ENCODE measurements at places on chromosomes 16 and 17.

- DNase-seq = no peak
Observed at GRCh38 chr16:85902366-85903155, 3.6 kb downstream of the IRF8 start.

- DNase-seq = no peak
Observed at GRCh38 chr17:14321980-14322776, 21.3 kb downstream of the HS3ST3B1 start.

DNA sequence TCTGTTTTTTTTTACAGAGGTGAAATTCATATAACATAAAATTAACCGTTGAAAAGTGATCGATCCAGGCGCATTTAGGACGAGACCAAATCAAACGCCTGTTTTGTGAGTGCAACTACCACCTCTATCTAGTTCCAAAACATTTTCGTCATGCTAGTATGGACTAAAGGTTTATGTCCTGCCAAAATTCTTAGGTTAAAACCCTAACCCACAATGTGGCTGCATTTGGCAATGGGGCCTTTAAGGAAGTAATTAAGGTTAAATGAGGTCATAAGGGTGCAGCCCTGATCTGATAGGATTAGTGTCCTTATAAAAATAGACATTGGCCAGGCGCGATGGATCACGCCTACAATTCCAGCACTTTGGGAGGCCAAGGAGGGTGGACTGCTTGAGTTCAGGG, 32.8 kb upstream of the RCVRN start:
- no peak for DNase-seq

DNA sequence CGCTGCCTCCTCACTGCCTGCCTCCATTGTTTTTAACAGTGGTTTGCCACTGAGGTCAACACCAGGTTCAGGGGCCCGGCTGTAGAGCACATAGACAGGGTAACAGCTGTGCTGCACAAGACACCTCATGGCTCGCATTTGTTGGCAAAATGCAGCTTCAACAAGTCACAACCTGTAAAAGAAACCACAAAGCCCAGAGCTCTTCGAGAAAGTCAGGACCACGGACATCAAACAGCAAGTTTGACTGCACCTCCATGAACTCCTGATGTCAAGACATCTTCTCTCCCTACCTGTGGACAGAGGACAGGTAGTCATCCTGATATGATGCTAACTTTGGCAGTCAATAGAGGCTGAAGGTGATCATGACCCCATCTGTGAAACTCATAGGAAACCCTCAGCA, 142.4 kb upstream of the SOX9 start:
- DNase-seq = no peak

- DNase-seq = no peak
Observed at GRCh38 chr16:22317001-22317530, 19.9 kb downstream of the POLR3E start.

- DNase-seq = no peak
Observed at GRCh38 chr16:87423429-87423828, 31.3 kb downstream of the MAP1LC3B start.

DNA sequence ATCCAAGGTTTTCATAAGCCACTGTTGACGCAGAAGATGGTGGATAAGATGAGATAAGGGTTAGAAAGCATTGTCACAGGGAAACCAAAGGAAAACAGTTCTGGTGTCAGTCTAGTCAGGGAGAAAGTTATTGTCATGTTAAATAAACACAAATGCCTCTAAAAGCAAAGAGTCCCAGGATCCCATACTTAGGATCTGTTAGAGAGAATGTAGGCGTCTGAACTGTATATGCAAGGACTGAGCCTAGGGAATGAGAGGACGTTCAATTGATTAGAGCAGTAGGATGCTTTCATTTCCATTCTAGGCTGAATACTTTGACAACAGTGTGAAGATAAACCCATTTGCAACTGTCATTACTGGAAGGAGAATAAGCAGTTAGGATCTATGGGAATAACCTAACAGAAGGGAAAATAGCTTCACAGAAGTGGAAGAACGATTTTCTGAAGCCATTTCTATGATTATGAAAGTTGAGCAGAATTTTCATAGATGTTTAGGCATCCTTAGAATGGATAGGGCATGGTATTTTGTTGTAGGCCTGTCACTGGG, 1149.1 kb upstream of the CDH8 start:
- no peak for DNase-seq

DNA sequence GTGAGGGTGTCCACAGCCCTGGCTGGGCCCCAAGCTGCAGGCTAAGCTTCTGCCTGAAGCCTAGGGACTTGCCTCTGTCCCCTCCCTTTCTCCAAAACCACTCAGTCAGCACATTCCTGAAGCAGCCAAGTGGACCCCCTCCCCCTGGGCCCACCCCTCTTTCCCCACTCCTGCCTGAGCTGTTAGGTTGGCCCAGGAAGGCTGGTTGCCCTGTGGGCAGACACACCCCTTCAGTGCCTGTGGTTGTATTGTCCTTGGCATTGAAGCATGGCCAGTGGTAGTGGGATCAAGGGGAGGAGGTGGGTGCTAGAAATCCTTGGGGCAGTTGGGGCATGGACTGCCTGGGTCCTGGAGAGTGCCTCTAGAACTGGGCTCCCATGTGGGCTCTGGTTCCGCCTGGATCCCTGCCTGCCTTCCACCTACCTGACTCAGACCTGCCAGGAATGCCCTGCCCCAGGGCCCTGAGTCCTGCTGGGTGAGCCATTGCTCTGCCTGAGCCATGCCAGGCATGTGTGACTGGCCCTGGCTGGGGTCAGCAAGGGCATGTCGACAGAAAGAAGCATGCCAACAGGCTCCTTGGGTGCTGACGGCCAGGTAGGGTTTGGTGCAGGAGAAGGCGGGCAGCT, 2.1 kb downstream of the TRAF4 start:
- no peak for DNase-seq

DNA sequence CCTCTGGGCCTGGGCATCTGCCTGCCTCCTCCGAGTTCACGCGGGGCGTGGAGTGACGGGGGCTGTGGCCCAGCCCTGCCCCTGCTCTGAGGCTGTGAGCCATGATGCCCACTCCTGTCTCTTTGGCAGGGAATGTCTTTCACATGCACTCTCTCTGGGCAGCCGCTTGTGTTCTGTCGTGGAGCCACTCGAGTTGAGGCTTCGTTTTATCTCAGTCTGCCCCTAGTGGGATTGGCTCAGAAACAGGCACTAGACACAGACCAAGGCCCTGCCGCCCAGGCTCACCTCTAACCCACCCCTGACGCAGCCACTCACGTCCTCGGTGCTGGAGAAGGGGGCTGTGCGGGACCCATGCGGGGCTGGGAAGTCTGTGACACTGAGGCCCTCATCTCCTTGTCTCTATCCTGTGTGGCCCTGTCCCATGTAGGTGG, 67.5 kb upstream of the KCTD5 start:
- no peak for DNase-seq

DNA sequence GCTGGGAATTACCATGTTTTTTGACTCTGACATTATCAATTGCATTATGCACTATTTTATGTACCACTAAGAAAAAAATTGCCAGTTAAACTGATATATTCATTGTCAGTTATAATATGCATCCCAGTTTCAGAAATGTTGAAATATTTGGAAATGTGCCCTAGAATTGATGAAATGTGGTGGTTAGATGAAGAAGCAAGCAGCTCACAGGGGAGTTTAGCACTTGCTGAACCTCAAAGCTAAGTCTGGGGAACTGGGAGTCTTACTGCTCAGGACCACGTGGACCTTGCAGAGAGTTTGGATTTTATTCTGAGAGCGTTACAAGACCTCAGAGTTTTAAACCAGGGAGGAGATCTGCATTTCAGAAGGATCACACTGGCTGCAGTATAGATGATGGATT, 67.9 kb downstream of the TNRC6C start:
- DNase-seq = no peak

DNA sequence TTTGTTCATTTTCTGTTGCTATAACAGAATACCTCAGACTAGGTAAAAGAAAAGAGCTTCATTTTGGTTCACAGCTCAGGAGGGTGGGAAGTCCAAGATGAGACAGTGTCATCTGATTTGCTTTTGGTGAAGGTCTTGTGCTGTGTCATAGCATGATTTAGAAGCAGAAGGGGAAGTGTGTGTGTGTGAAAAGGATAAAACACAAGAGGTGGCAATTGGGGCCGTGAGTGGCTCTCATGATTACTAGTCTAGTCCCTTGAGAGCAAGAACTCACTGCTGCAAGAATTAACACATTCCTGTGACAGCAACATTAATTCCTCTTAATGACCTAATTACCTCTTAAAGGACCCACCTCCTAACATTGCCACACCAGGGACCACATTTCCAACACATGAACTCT, 8.3 kb downstream of the SLC35G3 start:
- DNase-seq = no peak

DNA sequence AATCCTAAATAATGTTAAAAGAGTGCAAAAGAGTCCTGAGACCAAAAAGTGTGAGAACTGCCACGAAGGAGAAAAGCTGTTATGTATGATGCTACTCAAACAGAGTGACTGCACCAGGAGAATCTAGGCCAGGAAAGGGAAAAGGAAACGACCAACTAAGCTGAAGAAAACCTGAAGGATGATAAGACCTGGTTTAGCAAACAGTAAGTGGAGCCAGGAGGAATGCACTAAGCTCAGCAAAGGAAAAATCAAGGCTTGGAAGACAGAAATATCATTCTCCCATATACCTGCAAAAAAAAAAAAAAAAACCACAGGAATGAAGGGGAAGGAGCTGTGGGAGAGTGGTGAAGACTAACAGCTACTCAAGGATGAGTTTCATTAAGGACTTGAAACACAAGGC, 21.1 kb downstream of the CMC2 start:
- DNase-seq = no peak

All from stimulated activated CD8-positive, alpha-beta memory T cell treated with anti-CD3 and anti-CD28 coated beads, Interleukin-7, amount 100 ng/mL, for 24 hours (primary cell).